Ovary (tissue), 10 donors: ENCODE measurements at places on chromosomes 4 and X. TPM values are rescaled to one million over a fixed set of nuclear protein-coding genes. Genes with fewer than 3 reads are reported as not detected.

DNA sequence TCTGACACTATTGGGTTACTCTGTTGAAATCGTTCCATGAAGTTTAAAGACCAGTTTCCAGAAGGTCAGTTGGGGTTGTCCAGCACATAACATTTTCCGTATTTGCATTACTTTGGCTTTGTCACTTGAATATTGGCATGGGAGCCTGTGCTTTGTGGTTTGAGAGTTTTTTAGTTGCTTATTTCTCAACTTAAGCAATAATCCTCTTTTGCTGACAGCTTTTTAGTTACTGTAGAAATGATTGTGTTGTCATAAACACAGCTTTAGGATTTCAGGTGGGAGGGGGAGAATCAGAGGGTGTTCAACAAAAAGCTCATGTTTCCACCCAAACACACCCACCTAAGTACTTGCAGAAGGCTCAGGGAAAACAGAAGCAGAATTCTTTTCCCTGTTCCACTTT lies 210.7 kb upstream of the TLL1 start:
- no peaks in the 10 kb centered on the region for H3K27me3 ChIP-seq
- H3K4me3 ChIP-seq: no peak overlapping the region
- no peak overlapping the region for H3K27ac ChIP-seq
- DNase-seq: no peak
- no peaks in the 10 kb centered on the region for H3K36me3 ChIP-seq
- H3K4me1 ChIP-seq: no peaks in the 10 kb centered on the region

- no peak for DNase-seq
- no peak overlapping the region for H3K4me3 ChIP-seq
- no peak overlapping the region for H3K27ac ChIP-seq
- H3K4me1 ChIP-seq: no peaks in the 10 kb centered on the region
- H3K36me3 ChIP-seq: no peaks in the 10 kb centered on the region
Measured at GRCh38 chrX:31487951-31488350, 416.1 kb upstream of the FTHL17 start.

DNA sequence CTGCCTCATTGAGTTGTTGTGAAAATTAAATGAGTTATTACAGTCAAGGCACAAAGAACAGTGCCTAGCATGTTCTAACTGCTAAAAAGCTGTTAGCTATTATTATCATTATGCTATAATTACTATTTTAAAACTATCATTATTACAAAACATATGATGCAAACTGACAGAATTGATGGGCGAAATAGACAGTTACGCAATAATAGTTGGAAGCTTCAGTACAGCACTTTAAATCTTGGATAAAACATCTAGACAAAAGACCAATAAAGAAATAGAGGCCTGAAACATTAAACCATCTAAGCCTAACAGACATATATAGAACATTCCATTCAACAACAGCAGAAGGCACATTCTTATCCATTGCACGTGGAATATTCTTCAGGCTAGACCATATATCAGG lies 73.0 kb downstream of the TAB3 start:
- DNase-seq: no peak
- no peaks in the 10 kb centered on the region for H3K27me3 ChIP-seq
- H3K4me1 ChIP-seq: no peaks in the 10 kb centered on the region
- H3K36me3 ChIP-seq: no peaks in the 10 kb centered on the region

DNA sequence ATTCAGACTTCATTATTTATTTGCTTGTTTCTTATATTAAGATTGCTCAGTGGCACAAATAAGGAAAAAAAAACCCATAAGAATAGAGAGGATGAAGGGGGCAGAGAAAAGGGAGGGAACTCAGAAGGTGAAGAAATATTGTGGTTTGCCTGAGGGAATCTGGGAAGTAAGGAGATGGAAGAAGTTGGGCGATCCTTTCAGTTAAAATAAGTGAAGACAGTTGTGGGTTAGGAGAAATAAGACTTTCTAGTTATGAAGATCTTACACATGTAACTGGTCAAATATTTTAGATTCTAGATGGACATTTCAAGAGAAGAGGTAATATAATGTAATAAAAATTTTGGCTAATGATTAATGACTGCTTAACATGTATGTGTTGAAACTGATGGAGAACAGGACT lies 138.7 kb upstream of the LIMCH1 start:
- H3K4me1 ChIP-seq: no peaks in the 10 kb centered on the region
- H3K4me3 ChIP-seq: no peak overlapping the region
- H3K27me3 ChIP-seq: no peaks in the 10 kb centered on the region
- H3K36me3 ChIP-seq: no peaks in the 10 kb centered on the region
- H3K27ac ChIP-seq: no peak overlapping the region
- no peak for DNase-seq

- no peaks in the 10 kb centered on the region for H3K27me3 ChIP-seq
- no peaks in the 10 kb centered on the region for H3K4me1 ChIP-seq
- no peaks in the 10 kb centered on the region for H3K36me3 ChIP-seq
- H3K27ac ChIP-seq: no peak overlapping the region
Measured at GRCh38 chrX:123186801-123187200, 2.7 kb downstream of the GRIA3 start.

DNA sequence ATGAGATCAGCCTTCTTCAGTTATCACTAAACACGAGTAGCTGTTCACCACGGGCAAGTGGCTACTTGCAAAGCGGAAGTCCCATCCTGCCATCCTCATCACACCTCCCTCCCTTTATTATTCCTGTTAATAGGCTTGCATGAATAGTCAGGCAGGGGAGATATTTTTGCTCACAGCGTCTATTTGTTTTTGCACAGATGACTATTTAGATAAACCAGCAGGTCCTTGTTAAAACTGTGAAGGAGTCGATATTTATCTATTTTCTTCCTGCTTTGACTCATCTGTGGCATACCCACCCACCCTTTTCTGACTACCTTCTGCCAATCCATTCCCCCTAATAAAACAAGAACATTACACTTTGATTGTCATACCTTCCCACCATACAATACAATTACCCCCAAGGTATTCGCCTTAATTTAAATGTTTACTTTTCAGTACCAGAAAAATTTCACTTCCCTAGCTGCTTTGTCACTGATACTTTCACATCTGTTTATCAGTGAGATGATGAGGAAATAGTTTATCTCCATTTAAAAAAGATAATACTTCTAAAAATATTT lies 96.6 kb upstream of the BANK1 start:
- no peaks in the 10 kb centered on the region for H3K27me3 ChIP-seq
- no peak for DNase-seq
- H3K4me3 ChIP-seq: no peak overlapping the region

DNA sequence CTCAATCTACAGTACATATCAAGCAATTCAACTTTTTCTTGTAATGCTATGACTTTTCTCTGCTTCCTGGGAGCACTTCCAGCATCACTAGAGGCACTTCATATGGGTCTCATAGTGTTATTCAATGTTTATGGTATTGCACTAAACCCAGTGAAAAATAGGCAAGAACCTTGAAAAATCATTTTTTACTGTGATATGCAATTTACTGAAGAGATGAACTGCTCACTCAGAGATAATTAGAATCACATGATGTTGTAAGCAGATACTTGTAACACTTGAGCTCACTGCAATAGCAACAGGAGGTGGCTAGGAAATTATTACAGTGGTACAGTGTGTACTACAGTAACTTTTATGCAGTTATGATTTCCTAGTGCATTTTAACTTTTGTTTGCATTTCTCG lies 93.3 kb downstream of the RASGEF1B start:
- H3K27me3 ChIP-seq: no peaks in the 10 kb centered on the region
- no peak overlapping the region for H3K27ac ChIP-seq
- H3K36me3 ChIP-seq: no peaks in the 10 kb centered on the region
- no peaks in the 10 kb centered on the region for H3K4me1 ChIP-seq
- no peak overlapping the region for H3K4me3 ChIP-seq
- no peak for DNase-seq

DNA sequence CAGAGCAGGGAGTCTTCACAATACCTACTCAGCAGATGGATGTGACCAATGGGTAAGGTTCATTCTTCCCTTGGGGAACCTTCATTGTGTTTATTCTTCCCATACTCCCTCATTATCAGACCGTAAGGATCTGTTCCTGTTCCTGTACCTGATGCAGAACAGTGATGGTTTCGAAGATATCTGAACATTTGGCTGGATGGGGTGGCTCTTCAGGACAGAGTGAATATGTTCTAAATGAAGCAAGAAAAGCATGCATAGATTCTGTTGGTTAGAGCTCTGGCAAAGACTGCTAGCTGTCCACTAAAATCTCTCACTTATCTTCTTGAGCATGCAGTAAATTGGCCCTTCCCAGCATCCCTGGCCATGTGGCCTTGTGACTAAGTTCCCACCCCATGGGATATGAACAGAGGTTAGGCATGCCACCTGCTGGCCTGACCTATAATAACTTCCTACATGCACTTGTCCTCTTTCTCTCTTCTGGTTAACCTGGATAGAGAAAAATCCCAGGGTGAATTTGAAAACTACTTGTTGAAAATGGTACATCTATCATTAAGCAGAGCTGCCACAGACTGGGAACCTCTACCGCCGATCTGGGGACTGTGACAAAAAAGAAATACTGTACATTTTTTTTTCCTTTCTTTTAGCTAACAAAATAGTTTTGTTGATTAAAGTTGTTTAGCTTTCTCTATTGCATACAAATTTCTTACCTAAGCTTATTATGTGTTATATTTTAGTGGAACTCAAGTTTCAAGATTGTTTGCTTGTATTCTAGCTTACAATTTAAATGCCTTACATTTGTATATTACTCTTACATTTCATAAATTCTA lies 60.0 kb upstream of the BANK1 start:
- no peaks in the 10 kb centered on the region for H3K27me3 ChIP-seq
- H3K27ac ChIP-seq: no peak overlapping the region
- no peaks in the 10 kb centered on the region for H3K4me1 ChIP-seq
- no peaks in the 10 kb centered on the region for H3K36me3 ChIP-seq

GRCh38 chrX:147757750-147758149 lies 154.0 kb upstream of the FMR1 start:
- no peaks in the 10 kb centered on the region for H3K27me3 ChIP-seq
- DNase-seq: no peak
- no peaks in the 10 kb centered on the region for H3K4me1 ChIP-seq
- no peak overlapping the region for H3K4me3 ChIP-seq
- no peak overlapping the region for H3K27ac ChIP-seq

- H3K36me3 ChIP-seq: no peaks in the 10 kb centered on the region
- no peak overlapping the region for H3K27ac ChIP-seq
- no peaks in the 10 kb centered on the region for H3K4me1 ChIP-seq
- no peak overlapping the region for H3K4me3 ChIP-seq
Measured at GRCh38 chrX:96170626-96171025, 514.0 kb upstream of the DIAPH2 start.

GRCh38 chr4:11264841-11265240 lies 163.9 kb downstream of the HS3ST1 start:
- DNase-seq: no peak
- no peaks in the 10 kb centered on the region for H3K27me3 ChIP-seq
- H3K4me3 ChIP-seq: no peak overlapping the region
- no peaks in the 10 kb centered on the region for H3K36me3 ChIP-seq
- H3K4me1 ChIP-seq: no peaks in the 10 kb centered on the region
- no peak overlapping the region for H3K27ac ChIP-seq

DGKK gene
- total RNA-seq: not detected

KCTD8 gene
- 4.2 TPM for total RNA-seq

SPANXN4 gene
- total RNA-seq: not detected

TMEM31 gene
- total RNA-seq: 0.78 TPM

SPON2 gene
- total RNA-seq: 51.0 TPM

PQBP1 gene
- total RNA-seq: 105 TPM
